Tibial nerve (tissue), 4 donors: ENCODE measurements at places on chromosomes 5 and 9. TPM values are rescaled to one million over a fixed set of nuclear protein-coding genes. Genes with fewer than 3 reads are reported as not detected.

Gene AHRR
- 1.2 TPM for total RNA-seq

DNA sequence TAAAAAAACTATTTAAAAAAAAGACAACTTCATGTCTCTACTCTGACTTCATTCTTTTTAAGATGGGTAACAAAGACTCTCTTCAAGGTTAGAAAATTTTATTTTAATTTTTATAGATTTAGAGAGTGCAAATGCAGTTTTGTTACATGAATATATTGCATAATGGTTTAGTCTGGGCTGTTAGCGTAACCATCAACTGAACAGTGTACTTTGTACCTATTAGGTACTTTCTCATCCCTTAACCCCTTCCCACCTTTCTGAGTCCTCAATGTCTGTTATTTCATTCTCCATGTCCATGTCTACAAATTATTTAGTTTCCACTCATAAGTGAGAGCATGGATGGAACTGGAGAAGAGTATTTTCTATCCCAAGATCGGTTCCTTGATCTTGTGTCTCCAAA lies 16.8 kb downstream of the TLR4 start:
- no peak for DNase-seq

GRCh38 chr5:151288180-151288579 lies 15.4 kb downstream of the SLC36A3 start:
- DNase-seq, result no peak

- DNase-seq, result peak; percentile 37
These were observed 353.6 kb downstream of the SLIT3 start for GRCh38 chr5:168947212-168947868.
